Stimulated activated CD8-positive, alpha-beta memory T cell treated with anti-CD3 and anti-CD28 coated beads, Interleukin-4, amount 100 ng/mL, for 4 hours (primary cell): ENCODE measurements at places on chromosomes 2 and 18.

DNA sequence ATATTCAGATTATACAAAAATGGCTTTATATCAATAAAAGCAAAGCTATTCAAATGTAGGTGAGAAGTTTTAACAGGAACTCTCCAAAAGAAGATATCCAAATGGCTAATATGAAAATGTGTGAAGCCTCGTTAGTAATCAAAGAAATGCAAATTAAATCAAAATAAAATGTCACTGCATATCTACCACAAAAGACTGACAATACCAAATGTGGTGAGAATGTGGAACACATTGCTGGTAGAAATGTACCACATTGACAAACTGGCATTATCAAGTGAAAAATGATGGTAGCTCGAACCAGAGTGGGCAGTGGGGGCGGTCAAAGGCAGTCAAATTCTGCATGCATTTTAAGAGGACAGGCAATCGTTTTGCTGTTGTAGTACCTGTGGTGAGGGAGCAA, 1012.7 kb downstream of the TDRD15 start:
- DNase-seq = no peak

- no peak for DNase-seq
Observed at GRCh38 chr2:139383532-139383931, 603.3 kb upstream of the NXPH2 start.

DNA sequence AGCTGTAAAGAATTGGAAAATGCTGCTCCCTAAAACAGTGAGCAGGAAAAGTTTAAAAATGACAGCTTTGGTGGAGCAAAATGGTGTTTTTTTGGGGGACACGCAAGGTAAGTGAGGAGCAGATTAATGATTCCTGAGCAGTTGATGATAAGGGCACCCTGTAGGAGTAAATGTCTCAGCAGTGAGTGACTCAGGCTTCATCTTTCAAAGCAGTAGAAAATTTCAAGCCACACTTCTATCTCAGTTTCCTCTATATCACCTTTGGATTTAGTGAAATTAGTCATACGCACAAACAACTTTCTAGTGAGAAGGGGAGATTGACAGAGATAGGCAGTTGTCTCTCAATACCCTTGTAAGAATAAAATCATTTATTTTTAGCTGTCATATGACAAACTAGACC, 709.0 kb upstream of the FAM98A start:
- DNase-seq = no peak

GRCh38 chr2:5453220-5454050, 238.7 kb upstream of the SOX11 start:
- no peak for DNase-seq

GRCh38 chr2:12428324-12428723, 288.4 kb upstream of the TRIB2 start:
- no peak for DNase-seq

- no peak for DNase-seq
Observed at GRCh38 chr18:39259736-39260135, 1694.1 kb upstream of the CELF4 start.

GRCh38 chr2:169119851-169120250, 50.5 kb downstream of the DHRS9 start:
- no peak for DNase-seq

DNA sequence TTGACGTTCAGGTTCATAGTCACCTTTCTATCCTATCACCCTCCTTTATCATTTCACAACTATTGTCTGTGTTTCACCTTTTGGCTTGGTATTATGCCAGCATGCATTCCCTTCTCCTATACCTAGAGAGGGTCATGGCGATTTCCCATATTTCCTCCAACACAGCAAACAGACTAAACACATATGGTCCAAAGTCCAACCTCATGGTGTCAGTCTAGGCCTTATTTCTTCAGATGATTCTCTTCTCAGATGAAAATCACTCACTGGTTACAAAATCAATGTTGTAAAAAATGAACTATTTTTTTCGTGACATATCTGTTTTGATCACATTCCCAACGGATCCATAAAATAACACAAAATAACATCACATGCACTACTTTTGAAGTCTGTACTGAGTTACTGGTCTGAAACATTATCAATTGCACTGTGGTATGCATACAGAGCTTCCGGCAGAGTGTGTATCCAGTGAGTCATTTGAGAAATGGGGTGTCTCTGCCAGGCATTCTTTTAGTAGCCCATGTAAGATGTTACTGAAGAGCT, 204.8 kb upstream of the GALNT5 start:
- no peak for DNase-seq

GRCh38 chr2:151098841-151099240, 162.8 kb downstream of the RBM43 start:
- DNase-seq = no peak

DNA sequence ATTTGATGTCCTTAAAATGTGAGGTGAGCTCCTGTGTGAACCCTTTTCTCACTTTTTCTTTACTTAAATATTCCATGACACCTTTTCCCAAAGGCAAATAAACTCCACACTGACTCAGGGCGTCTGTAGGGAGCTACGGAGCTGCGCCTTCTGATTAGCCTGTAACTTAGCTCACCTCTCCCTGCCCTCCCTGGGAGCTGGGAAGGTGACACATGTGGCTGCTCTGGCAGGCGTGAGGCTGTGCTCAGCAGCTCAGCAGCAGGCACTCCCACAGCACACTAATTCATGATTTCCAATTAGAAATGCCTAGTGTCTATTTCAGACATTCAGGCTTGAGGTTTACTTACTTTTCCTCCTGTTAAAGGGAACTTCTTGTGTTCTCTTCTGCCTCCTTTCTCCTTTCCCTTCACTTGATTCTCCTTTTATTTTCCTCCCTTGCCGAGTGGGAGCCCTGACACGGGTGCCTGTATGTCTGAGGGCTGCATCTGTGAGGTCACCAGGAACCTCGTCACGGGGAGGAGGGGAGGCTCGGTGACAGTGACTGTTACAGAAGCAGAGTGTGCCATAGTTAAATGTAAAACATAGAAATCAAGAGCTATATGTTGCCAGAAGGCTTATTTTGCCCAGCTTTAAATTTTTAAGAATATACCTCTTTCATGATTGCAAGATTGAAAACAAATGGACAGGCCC, 437.1 kb downstream of the DCDC2C start:
- no peak for DNase-seq

DNA sequence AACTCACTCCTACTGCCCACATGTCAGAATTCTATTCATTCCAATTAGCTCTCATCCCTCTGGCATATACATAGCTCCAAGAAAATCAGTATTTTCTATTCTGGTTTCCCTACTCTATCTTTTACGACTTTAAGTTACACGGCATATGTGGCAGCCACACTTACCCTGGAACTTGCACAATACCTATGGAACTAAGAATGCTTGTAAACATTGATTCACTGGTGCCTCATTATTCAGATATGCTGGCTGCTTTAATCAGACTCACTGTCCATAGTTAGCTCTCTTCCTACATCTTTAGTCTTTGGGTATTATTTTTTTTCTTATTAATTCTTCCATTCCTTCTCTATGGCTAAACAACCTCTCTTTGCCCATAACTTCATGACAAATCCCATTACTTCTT, 1519.9 kb upstream of the ACVR2A start:
- DNase-seq = no peak

DNA sequence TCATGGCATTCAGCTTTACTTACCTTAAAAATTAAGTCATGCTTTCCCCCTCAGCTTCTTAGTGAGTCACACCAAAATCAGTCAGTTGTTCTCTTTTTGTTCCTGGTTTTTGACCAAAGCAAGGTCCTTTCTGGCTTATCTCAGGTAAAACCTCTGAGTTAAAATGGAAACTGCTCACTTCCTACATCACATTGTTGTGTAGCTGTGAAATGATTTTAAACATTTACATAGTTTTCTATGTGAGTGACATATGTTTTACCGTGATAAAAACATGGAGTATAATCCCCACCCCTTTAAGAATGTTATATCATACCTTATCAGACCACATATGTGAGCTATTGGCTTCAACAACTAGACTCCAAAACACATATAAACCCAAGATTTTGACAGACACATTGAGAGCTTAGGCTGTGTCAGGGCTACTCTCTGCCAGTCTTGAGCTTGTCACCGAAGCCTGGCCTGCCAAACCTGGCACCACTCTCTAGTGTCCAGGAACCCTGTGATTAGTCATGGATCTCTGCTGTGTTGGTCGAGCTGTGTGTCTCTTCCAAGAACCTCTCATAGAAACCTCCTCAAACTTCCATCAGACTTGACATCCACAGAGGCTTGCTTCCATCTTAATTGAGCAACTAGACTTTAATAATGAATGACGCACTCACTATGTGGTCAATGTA, 294.5 kb upstream of the FBXO11 start:
- DNase-seq = no peak

- DNase-seq = no peak
Observed at GRCh38 chr2:161412346-161412745, 3.8 kb upstream of the TBR1 start.

- no peak for DNase-seq
Observed at GRCh38 chr2:603427-603826, 73.8 kb downstream of the TMEM18 start.

- no peak for DNase-seq
Observed at GRCh38 chr18:73421010-73421409, 553.2 kb upstream of the NETO1 start.

DNA sequence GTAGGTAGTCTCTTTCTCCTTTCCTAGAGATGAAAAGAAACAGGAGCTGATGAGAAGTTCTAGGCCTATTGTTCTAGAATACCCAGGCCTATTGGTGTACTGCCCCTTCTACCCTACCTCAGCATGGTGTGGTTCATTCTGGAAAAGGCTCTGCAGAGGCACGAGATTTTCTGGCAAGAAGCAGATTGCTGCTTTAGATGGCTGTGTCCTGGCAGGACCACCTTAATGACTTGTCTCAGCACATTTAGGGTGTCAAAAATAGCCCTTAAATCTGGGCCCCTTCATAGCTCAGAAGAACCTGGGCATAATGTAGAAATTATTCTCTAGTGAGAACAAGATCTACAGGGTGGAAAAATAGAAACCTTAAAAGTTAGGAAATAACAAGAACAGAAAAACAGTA, 87.9 kb downstream of the BCL2L11 start:
- no peak for DNase-seq

DNA sequence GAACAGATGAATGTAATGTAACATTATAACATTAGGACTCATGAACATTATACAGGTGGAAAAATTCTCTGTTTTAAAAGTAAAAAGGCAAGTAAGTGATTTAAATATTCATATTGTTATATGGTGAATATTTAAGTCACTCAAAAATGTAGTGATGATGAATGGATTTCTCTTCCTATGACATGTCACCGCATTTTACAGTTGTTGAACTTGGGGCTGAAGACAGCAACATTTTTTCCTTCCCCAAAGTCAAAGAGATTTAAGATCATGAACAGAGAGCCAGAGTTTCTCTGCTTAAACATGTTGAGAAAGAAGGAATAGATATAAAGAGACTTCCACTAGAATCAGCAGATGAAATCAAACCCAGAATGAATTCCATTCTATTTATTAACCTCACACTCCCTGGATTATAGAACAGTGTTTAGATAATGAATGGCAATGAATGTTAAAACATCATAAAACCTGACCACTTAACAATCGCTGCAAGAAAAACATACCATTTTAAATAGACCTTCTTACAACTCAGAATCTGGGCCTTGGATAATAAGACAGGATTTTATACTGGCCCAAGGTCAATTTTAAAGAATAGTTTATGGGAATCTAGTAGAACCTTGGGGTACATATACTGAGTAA, 163.6 kb upstream of the SIX2 start:
- DNase-seq = no peak

DNA sequence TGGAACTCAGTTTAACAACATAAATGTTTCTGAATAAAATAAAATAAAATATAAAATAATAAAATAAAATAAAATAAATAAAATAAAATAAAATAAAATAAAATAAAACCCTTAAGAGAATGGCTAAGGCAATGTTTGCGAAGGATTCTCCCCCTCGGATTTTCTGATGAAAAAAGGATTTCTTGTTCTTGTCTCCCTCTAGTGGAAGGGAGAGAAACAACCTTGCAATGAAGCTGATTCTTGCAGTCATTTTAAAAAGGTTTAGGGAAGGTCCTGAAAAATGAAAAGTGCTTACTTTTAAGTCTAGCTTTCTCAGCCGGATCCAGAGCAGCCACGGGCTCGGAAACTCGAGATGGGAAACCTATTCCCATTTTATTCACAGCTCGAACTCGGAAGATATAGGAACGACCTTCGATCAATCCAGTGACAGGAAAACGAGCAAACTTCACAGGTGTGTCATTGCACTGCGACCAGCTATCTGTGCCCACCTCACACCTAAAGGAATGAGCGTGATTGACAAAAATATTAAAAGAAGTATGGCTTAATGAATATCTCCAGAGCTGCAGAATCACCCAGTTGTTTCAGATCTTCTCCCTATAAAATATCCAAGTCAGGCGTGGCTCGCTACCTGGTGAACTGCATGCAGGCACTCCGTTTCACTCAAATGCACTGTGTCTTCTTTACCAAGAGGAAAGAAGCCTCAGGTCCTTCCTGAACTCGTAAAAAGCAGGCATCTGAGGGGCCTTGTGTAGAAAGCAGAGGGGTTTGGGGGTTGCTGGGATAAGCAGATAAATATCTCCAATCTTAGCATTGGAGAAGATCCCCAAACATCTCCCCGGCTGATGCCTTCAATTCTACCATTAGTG, 68.1 kb downstream of the MYOM1 start:
- DNase-seq = no peak

GRCh38 chr18:37450434-37451132, 115.0 kb downstream of the CELF4 start:
- DNase-seq = no peak
